ENCODE measurements at places on chromosomes 16 and 17. TPM values are rescaled to one million over a fixed set of nuclear protein-coding genes. Genes with fewer than 3 reads are reported as not detected.

Gene GRIN2C
- 0.19 TPM for total RNA-seq

Gene TMC8
- total RNA-seq, result 0.09 TPM

Gene CDH11
- 91.9 TPM for total RNA-seq

Gene KRT33B
- not detected for total RNA-seq

Gene RGS11
- 1.9 TPM for total RNA-seq

Gene PDP2
- total RNA-seq, result 8.5 TPM
